ENCODE measurements at places on chromosomes 3 and 15. TPM values are rescaled to one million over a fixed set of nuclear protein-coding genes. Genes with fewer than 3 reads are reported as not detected.
A peak's percentile ranks its signal among the peaks of the same experiment; 100 is the strongest.

The ONECUT1 gene
- not detected for total RNA-seq

- DNase-seq: no peak
Measured at GRCh38 chr15:68512052-68512451, 66.7 kb upstream of the CORO2B start.

- DNase-seq: no peak
Measured at GRCh38 chr3:70824773-70825172, 512.3 kb upstream of the MDFIC2 start.

DNA sequence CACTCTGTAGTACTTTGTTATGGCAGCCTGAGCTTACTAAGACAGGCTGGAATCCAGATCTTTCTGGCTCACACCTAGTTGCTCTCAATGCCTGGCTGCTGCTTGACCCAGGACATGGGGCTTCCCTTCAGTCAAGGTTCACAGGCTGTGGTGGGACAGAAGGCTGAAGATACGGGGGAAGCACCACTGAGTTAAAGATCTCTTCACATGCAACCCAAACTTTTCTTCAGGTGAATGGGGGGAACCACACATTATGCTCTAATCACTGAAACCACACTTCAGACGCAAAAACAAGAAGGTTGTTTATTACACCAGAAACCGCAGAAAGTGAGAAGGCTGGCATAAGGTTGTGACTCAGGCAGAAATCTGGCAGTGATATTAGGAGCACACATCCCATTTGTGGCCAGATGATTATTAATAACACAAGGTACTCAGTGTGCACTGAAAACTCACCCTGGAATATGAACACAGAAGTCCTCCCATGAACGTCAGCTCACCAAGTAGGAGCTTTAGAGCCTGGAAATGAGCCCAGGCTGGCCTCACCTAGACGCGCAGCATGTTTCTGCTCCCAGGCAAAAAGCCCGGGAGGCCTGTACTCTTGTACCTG, 230.5 kb upstream of the CHRNA7 start:
- no peak for DNase-seq

- peak; percentile 14 for DNase-seq
Measured at GRCh38 chr15:51888593-51889195, 59.2 kb downstream of the TMOD3 start.

Measured in CD4-positive, CD25-positive, alpha-beta regulatory T cell (primary cell).